HAP-1 (cell line): ENCODE measurements at places on chromosomes 3 and 15.

GRCh38 chr3:81005992-81006391, 755.5 kb downstream of the GBE1 start:
- DNase-seq, result no peak

GRCh38 chr15:74368121-74368520, 675 bp upstream of the CYP11A1 start:
- DNase-seq, result no peak

GRCh38 chr3:181212271-181212670, 222.7 kb upstream of the DNAJC19 start:
- no peak for DNase-seq

GRCh38 chr3:19070325-19070724, 78.0 kb upstream of the KCNH8 start:
- no peak for DNase-seq

GRCh38 chr3:126295407-126295939, 61.7 kb downstream of the KLF15 start:
- DNase-seq, result no peak

- DNase-seq, result peak; percentile 62
Observed at GRCh38 chr3:167406876-167407492, 26.9 kb upstream of the ZBBX start.

- no peak for DNase-seq
Observed at GRCh38 chr3:185504636-185505035, 5.8 kb upstream of the TMEM41A start.

DNA sequence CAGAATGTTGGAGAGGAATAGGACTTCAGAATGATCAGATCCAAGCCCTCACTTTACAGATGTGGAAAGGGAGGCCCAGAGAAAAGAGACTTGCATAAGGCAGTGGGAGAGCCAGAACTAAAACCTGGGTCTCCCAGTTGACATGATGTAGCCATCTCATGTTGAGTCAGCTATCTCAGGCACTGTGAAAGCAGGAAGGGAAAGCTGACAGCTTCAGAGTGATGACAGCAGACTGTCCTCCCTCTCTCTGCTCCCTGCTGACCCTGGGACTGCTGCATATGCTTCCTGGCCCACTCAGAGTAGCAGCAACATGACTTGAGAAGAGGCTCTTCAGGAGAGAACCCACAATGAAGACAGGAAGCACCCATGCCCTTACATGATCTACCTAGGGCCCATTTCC, 14.7 kb downstream of the FHIT start:
- DNase-seq, result no peak

DNA sequence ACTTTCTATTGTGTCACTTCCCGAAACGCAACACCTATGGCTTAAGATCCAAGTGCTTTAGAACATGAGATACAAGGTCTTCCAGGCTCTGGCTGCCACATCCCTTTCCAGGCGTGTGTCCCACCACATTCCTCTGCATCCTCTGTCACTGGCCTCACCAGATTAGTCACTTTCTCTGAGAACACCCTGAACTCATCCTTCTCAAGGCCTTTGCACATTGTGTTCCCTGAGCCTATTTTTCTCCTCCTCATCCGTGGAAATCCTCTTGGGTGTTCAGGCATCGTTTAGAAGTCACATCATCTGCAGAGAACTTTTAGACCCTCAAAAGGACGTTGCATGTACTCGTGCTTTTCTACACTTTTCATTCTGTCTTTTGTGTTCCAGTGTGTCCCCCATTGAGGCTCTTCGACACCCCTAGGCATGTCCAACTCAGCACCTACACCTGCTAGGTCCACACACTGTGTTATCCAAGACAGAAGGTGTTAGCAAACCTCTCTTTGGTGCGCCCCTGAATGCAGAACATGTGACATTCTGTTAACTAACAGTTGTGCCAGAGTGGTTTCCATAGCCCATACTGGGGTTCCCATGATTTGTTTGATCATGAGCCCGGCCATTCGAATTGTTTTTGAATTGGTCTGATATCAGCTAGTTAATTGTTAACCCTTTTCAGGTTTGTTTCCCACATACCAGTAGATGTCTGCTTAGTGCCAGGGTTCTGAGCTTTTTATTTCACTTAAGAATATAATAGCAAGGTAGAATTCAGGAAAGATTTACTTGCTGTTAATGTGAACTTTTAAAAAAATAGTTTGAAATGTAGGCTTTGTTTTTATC, 67.2 kb downstream of the LPP start:
- DNase-seq, result no peak

- DNase-seq, result no peak
Observed at GRCh38 chr3:44995142-44995770, 19.2 kb downstream of the EXOSC7 start.

DNA sequence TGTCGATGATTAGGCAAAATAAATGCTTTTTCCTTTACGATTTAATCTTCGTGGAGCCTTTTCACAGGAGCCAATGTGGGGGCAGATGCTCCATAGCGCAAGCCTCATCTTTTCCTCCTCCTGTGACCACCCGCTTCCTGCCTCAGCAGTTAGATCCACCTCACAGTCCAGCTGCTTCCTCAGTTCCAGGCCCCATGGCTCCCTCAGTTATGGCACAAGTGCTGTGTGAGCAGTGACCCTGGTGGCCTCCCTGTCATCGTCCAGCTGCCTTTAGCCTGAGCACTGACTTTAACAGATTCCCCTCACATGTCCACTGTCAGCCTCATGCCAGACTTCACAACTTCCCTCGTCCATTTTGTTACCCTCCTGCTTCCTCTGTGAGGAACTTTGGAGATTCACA, 424.6 kb upstream of the GBE1 start:
- no peak for DNase-seq

- DNase-seq, result no peak
Observed at GRCh38 chr3:125334675-125335560, 40.2 kb downstream of the ZNF148 start.

DNA sequence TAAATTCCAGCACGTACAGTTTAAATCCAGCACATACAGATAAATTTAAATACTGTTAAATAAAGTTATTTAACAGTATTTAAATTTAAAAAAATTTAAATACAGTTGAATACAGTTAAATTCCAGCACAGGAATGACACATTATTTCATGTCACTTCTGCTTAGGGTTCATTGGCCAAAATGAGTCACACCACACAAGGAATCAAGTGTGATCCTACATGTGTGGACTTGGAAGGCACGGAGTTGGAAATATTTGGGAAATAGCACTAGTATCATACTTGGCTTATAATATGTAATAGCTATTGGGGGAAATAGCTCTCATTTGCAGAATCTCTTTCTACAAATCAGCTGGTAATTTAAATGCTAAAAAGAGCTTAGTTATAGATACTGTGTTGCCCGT, 10.6 kb downstream of the RAB7A start:
- DNase-seq, result no peak

GRCh38 chr3:141928631-141929270, 52.3 kb downstream of the ATP1B3 start:
- DNase-seq, result no peak

- DNase-seq, result no peak
Observed at GRCh38 chr15:56205061-56205876, 38.4 kb downstream of the RFX7 start.

DNA sequence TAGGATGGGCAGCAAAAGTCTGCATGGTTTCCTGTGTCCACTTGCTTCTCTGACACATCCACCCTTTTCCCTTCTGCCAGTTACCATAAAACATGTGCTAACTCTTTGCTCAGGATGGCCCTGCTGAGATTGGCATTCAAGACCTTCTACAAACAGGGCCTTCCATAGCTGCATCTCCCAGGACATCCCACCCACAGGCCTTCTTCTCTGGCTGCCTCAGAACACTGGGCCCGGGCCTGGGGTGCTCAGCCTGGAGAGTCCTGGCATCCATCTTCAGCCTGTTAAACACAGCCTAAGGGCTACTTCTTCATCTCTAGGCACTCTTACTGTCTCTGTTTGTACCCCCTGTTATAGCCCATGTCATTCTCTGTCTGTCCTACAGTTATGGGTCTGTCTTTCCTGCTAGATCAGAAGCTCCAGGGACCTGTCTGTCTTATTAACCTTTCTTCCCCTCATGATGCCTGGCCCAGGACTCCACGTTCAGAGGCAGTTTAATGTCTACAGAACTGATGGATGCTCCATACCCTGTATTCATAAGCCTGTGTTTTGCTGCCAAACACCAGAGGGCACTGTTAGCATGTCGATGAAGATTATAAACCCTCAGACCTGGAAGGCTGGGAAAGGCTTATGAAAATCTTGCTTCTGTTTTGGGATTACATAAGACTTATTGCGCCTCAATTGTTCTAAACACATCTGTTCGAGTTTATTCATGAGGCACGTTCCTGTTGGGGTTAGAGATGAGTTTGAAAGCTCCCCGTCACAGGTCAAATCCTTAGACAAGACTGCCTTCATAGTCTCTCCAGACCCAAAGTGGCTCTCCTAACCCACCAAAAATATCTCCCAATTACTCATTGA, 16.5 kb downstream of the SEMA3G start:
- DNase-seq, result peak; percentile 79

DNA sequence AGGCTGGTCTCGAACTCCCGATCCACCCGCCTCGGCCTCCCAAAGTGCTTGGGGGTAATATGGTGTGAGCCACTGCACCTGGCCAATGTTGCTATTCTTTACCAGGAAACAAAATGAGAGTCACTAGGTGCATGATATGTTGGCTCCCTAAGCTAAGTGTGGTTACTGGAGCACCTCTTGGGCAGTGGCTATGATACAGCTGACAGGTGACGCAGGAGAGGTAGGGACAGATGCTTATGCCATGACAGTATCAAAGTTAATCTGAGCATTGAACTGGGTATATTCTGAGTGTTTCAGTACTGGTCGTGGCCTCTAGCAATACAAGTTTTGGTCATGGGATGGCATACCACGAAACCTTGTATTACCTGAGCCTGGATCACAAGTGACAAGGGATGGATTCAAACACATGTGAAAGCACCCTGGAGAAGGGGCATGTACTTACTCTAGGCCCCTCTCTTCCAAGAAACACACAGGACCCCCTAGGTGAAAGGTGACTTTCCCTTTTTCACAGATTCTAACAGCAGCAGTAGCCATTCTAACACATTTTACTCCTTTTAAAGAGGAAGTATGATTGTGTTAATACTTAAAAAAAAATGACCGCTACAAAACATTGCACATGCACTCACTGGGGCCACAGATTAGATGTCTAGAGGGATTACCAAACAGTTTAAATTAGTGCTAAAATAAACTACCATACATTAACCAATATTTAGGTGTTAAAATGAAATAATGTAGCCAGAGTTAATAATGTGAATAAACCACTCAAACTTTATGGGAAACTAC, 467.3 kb downstream of the SHQ1 start:
- no peak for DNase-seq

- peak; percentile 43 for DNase-seq
Observed at GRCh38 chr3:5187920-5188418, 462 bp downstream of the EDEM1 start.

DNA sequence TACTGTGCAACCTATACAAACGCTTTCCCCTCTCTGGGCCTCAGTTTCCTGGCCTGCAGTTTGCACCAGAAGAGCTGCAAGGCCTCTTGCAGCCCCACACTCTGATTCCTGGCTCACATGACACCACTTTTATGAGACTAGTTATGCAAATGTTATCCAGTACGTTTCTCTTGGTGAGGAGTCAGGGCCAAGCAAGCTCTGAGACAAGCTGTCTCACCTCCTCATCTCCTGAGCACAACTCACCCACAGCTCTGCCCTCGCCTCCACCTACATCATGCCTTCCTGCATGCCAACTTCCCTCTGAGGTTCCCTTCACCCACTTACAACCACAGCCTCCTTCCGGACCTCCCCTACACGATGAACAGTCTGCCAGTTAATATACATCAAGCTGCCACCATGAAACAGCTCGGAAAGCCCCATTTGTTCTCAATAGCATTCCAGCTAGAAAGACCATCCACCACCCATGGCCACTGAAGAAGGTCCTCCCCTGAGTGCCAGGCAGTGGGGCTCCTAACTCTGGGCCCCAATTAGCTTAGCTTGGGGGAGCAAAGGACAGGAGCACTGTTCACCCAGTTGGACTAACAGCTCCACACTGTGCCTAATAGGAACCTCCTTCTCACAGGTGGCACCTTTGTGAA, 25.0 kb downstream of the CRYGS start:
- DNase-seq, result no peak

GRCh38 chr3:94115482-94115881, 52.6 kb downstream of the NSUN3 start:
- DNase-seq, result no peak

DNA sequence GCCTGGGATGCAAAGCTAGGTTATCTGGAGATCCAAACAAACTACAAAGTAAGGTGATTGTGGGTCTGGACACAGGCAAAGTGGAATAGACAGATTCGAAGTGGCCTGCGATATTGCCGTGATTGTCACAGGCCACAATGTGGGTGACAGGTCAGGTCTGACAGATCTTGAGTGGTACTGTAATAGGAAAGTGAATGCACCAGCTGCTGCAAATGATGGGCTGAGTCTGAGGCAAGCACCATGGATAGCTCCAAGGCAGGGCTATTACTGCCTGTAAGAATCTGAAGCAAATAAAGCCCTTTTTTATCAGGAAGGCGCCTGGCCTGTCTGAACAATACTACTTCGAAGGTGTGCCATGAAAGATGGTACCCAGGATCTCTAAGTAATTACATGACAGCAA, 10.0 kb downstream of the ARMC8 start:
- DNase-seq, result no peak

DNA sequence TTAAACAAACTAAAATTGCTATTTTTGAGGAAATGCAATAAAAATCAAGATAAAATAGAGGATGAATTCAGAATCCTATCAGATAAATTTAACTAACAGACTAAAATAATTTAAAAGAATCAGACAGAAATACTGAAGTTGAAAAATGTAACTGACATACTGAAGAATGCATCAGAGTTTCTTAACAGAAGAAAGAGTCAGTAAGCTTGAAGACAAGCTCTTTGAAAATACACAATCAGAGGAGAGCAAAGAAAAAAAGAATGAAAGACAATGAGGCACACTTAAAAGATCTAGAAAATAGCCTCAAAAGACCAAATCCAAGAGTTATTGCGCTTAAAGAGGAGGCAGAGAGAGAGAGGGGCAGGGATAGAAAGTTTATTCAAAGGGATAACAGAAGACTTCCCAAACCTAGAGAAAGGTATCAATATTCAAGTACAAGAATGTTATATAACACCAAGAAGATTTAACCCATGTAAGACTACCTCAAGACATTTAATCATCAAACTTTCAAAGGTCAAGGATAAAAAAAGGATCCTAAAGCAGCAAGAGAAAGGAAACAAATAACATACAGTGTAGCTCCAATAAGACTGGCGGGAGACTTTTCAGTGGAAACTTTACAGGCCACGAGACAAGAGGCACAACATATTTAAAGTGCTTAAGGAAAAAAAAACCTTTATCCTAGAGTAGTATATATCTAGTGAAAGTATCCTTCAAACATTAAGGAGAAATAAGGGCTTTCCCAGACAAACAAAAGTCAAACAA, 24.7 kb downstream of the PEAK1 start:
- DNase-seq, result no peak

DNA sequence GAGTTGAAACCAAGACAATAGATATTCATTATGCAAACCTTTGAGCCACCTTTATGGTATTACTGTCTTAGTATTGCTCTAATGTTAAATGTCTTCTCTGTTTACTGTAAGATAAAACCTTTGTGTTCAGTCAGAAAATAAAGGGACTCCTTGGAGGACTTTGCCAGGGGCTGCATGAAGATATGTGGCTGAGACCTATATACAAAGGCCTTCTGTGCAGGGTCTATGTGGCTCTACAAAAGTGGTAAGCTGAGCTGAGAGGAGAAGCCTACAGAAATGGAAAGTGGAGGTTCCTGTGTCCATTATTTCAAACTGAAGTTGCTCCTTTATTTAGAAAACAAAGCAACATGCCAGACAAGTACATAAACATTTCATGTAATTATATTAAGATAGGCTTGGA, 131.5 kb downstream of the FNDC3B start:
- no peak for DNase-seq

GRCh38 chr3:100586832-100587231, 22.6 kb upstream of the ADGRG7 start:
- DNase-seq, result no peak

- peak; percentile 64 for DNase-seq
Observed at GRCh38 chr3:56702490-56703315, 19.6 kb upstream of the TASOR start.
